Stimulated activated CD8-positive, alpha-beta memory T cell treated with anti-CD3 and anti-CD28 coated beads, Interleukin-4, amount 100 ng/mL, for 1 hour (primary cell): ENCODE measurements at places on chromosomes 6 and 20.
A peak's percentile ranks its signal among the peaks of the same experiment; 100 is the strongest.

DNA sequence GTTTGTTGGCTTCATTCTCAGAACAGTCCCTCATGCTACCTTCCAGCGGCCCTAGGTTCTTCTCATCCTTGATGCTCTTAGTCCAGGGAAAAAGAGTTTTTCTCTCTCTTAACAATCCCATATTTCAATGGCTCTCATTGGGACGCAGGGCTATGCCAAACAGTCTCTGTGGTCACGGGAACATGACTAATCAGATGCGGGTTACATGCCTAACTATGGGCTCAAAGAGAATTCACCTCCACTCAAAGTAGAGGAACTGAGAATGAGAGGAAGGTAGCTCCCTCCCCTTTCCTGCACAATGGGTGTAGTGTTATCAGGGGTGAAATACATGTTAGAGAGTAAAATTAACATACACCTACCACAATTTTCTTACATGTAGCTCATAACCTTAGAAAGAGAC is 18.1 kb upstream of the ATRN start:
- no peak for DNase-seq

DNA sequence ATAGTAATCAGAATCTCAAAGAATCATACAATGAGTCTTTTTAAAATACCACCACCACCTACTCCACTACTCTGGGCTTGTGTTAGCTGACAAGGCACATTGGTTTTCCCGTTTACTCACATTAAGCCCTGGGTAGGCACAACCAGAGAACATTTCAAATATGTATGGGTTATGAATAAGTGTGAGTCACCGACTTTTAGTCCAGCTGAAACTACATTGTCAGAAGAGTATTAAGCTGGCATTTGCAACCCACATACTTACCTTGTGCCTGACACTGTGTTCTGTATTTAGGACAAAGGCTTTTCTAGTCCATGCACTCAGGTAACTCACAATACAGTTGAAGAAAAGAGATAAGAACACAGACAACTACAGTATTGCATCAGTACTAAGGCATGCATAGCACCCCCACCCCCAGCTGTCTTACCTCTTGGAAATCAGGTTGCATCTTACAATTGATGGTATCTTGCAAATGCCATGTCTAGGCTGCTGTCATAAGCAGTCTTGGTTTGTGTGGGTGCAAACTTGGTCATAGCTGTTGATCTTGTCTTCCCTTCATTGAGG is 40.3 kb upstream of the AHI1 start:
- no peak for DNase-seq

DNA sequence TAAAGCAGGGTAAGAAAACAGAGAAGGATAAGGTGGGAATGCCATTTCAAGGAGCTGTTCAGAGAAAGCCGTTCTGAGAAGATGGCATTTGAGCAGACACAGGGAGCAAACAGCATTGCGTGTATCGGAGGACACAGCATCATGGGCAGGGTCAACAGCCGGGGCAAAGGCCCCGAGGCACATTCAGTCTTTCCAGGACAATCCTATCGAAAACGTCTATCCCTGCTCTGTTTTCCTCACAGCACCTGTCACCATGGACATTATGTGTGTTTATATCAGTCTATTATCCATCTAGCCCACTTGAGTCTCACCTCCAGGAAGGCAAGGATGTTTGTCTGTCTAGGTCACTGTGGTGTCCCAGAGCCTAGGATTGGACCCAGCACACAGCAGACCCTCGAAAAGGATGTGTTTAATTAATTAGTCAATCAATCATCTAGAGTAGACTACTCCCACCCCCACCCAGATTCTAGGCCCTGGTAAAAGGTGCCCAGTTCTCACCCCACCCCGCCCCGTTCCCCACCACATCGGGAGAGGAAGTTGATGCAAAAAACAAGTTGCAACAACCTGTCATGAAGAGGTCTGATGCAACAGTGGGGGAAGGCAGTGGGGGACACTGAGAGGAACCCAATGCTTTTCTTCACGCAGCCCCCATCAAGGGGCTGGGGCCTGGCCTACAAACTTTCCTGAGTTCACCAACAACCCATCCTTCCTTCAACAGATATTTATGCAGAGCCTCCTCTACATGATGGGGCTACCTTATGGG is 66.6 kb downstream of the PREX1 start:
- DNase-seq, result peak; percentile 20

GRCh38 chr6:583116-583515 is 73.8 kb downstream of the HUS1B start:
- no peak for DNase-seq

DNA sequence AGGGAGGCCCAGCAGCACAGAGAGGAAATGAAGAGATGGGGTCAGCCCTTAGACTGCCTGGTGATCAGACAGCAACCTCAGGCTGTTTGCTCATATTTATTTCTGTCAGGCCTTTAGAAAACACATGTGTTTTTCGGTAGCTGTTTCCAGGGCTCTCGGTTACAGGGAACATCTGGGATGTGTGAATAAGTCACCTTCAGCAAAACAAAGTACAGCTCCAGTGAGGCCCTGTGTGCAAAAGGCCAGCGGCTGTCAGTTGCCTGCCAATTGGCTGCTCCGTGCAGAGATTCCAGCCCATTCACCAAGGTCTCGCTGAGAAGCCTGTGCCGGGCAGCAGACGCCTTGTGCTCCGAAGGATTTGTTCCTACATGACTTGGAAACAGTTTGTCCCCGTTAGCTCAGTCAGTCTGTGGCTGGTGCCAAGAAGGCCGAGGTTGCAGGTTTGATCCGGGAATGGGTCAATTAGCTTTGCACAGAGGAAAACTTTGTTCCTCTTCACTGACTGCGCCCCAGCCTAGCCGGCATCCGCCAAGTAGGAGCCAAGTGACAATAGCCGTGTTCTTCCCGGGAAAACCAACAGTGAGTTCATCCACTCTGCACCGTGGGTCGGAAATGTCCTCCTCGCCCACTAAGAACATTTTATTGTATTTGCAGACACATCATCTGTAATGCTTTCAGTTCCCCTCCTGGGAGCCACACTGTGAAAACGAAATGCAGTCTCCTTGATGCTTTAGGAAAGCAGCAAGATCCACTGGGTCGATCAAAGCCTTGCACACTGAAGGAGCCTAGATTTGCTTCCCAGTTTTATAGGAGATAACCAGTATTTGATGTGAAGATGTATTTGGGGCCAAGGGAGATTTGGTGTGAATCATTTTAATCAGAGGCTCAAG is 315.4 kb upstream of the CDYL start:
- no peak for DNase-seq

GRCh38 chr20:2659547-2659946 is 4.5 kb downstream of the IDH3B start:
- no peak for DNase-seq

DNA sequence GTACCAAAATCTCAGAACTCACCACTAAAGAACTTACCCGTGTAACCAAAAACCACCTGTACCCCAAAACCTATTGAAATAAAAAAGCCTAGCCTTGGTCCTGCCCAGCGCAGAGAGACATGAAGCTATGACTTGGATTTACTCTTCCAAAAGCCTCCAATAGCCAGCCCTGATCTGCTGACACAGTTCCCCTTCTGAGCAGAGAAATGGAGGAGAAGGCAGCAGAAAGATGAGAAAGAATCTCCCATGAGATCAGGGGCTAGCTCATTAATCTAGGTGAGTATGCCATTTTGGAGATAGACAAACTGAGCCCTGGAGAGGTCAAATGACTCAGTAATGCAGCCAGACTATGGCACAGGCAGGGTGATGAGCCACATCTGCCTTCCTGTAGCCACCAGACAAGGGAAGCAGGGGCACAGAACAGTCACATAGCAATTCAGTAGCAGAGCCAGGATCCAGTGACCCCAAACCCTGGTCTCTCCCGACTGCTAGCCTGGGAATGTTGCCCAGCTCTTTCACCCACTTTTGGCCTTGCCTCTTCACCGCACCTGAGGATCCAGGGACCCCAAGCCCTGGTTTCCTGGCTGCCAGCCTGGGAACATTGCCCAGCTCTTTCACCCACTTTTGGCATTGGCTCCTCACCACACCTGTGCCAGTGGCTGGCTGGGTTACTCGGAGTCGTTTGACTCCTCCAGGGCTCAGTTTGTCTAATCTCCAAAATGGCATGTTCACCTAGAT is 7.2 kb upstream of the SDCBP2 start:
- no peak for DNase-seq

GRCh38 chr20:18743665-18744440 is 69.7 kb upstream of the SCP2D1 start:
- no peak for DNase-seq

DNA sequence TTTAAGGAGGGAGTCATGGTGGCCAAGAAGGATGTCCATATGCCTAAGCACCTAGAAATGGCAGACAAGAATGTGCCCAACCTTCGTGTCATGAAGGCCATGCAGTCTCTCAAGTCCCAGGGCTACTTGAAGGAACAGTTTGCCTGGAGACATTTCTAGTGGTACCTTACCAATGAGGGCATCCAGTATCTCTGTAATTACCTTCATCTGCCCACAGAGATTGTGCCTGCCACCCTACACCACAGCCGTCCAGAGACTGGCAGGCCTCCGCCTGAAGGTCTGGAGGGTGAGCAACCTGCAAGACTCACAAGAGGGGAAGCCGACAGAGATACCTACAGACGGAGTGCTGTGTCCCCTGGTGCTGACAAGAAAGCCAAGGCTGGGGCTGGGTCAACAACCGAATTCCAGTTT is 115.0 kb downstream of the HFE start:
- no peak for DNase-seq

DNA sequence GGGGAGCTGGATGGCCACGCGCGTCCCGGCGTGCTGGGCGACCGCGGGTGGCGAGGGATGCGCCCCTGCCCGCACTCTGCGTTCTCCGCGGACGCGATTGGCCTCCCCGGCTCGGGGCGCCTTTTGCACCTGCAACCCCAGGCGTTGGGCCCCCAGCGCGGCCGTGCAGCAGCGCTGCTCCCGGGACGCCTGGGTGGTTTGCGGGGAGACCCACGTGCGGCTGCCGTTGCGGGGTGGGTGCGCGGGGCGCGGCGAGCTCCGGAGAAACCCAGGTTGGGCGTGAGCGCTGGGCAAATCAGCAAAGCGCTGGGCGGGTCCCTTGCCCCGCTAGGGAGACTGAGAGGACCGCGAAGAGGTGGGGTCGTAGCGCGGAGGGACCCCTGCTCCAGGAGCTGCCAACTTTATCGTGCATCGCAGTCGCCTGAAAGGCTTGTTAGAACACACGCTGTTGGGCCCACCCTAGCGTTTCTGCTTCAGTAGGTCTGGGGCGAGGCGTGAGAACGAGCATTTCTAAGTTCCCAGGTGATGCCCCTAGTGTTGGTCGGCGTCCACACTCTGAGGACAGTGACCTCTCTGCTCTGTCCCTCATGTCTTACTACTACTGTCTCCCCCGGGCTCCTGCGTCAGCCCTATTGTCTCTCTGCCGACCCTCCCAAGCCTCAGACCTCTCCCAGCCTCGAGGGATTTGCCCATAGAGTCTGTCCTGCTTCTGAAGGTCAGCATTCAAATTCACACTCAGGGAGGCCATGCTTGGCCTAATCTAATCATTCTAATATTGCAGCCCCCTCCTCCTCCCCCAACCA is 538 bp upstream of the ZFP64 start:
- DNase-seq, result peak; percentile 17

- no peak for DNase-seq
Observed at GRCh38 chr20:24960861-24961260, 11.8 kb downstream of the CST7 start.

- DNase-seq, result no peak
Observed at GRCh38 chr6:35093118-35093445, 48.1 kb downstream of the TCP11 start.

GRCh38 chr6:106287215-106287614 is 38.3 kb downstream of the ATG5 start:
- DNase-seq, result no peak

DNA sequence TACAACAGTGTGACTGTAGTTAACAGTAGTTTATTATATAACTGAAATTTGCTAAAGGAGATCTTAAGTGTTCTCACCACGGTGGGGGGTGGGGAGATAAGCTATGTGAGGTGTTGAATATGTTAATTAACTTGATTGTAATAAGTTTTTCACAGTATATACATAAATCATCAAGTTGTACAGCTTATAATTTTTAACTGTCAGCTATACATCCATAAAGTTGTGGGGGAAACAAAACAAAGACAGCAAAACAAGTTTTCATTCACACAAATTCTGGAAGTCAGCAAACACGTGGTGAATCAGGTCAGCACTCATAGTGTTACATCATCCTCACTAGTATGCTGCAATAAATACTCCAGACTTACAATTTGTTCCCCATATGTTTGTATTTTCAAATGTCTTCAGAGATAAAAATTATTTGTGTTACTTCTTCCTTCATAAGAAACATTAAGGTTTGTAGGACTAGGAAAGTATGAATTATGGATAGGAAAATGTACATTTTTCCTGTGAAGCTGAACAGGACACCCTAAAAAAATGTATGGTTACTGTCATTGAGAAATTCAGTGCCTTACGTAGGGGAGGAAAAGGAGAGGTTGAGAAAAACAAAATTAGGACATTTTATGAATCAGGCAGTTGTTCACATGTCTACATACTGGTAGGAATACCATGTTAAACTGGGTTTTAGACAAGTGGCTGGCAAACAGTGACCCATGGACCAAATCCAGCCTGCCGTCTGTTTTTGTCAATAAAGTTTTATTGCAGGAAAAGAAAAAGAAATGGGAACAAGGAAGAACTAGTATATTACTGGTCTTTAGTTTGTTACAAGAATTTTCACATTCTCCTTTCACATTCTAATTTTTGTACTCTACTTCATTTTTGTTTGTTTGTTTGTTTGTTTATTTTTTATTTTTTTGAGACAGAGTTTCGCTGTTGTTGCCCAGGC is 6.0 kb downstream of the SUMO4 start:
- no peak for DNase-seq

DNA sequence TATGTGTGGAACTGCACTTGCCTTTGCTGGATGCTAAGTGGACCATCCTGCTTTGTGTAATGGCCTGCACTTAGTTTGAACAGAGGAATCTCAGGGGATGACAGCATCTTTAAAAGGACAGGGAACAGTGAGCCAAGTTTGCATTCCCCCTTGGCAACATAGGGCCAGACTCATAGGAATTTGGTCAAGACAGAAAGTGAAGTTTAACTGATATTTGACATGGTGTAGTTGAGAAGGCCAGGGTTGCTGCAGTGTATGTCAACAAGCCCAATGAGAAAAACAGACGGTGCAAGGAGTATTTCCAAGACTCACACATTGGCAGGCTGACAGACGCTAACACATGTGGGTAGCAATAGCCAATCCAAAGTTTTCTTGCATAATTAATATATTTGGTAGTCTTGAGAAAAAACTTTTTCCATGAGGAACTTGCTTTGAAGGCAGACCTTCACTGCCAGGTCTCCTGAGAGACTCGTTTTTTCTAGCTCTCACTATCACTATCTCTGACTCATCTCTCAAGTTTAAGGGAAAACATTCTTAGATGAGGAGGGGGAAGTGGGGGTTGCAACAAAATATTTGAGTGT is 213.8 kb downstream of the IBTK start:
- DNase-seq, result no peak

- no peak for DNase-seq
Observed at GRCh38 chr6:27145731-27146455, 101.6 kb upstream of the PRSS16 start.

GRCh38 chr20:54716174-54716747 is 240.9 kb downstream of the DOK5 start:
- no peak for DNase-seq

GRCh38 chr6:158560836-158561320 is 987 bp downstream of the TMEM181 start:
- no peak for DNase-seq

- DNase-seq, result no peak
Observed at GRCh38 chr6:127120023-127120786, 1.7 kb downstream of the RSPO3 start.
